ENCODE measurements at places on chromosomes 4 and X.

- no peak for DNase-seq
Measured at GRCh38 chr4:13616597-13616996, 10.9 kb downstream of the BOD1L1 start.

DNA sequence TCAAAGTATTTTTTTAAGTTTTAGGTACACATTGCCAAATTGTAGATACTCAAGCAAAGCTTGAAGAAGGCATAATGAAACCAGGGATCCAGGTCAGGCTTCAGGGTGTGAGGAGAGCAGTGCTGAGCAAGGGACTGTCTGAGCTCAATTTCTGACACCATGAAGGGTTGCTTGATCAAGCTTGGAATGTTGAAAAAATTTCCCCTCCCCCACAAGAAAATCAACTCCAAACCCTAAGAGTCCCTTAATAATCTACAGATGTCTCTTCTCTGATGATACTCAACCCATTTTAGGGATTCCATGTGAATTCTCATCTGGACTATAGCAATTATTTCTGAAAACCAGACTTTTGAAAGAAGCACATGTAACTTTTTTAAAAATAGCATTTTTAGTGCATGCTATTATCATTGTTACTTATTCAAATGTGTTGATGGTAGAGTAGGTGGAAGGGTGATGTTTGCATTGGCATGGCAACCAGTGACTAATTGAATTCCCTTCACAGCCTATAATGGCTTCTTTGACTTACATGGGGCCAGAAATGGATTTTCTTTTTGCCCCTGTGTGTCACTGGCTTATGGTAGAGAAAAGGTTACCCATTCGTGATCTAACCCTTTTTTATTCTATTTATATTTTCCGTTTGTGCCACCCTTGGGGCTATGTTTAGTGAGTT, 252.0 kb downstream of the FBXW7 start:
- no peak for DNase-seq

GRCh38 chr4:154067786-154068185, 278.9 kb upstream of the SFRP2 start:
- no peak for DNase-seq

GRCh38 chr4:90126805-90127204, 389 bp upstream of the CCSER1 start:
- no peak for DNase-seq

GRCh38 chr4:2977211-2978088, 14.1 kb downstream of the GRK4 start:
- DNase-seq: no peak

Measured in NCI-H460 (cell line).